SK-N-SH (cell line): ENCODE measurements at places on chromosomes 2 and 18.

DNA sequence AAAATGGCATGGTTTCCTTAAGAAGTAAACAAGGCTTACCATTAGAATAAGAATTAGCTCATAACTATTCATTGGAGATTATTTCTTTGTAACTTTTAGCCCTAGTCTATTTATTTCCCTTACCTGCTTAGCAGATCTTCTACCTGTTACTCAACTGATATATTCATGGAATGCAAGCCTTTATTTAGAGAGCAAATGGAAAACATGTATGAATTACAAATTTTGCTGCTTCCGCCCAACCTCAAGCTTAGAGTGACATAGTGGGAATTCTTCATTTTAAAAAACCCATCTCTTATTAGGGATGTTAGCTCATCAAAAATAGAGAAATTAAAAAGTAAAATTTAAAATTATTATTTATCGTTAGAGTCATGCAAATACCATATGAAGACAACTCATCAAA, 110.9 kb downstream of the STRN start:
- DNase-seq, result no peak

DNA sequence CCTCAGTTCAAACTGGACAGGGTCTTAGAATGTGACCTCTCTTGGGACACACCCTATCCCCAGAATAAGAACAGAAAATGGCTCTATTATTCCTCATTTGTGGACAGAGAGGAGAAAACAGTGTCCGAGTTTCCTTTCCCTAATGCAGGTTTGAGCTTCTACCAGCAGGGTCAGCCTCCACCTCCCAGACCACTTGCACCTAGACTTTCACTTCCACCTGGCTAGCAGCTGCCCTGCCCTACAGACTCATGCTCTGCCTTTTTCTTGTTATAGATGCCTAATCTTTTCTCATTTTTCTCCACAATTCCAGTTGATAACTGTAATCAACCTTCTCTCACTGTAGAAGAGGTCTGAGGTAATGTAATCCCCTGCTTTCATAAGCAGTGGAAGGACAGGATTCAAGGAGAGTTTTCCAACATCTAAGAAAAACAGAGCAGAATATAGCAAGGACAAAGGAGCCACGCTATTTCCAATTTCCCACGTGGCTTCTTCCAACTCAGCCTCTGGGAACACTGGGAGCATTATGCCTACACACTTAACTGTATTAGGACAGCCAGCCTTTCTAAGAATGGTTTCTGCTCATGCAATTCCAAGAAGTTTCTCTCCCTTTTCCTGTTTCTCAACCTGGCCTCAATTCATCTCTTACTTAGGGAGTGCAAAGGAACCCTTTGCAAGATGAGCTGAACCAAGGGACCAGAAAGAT, 239.8 kb downstream of the BCL11A start:
- no peak for DNase-seq

DNA sequence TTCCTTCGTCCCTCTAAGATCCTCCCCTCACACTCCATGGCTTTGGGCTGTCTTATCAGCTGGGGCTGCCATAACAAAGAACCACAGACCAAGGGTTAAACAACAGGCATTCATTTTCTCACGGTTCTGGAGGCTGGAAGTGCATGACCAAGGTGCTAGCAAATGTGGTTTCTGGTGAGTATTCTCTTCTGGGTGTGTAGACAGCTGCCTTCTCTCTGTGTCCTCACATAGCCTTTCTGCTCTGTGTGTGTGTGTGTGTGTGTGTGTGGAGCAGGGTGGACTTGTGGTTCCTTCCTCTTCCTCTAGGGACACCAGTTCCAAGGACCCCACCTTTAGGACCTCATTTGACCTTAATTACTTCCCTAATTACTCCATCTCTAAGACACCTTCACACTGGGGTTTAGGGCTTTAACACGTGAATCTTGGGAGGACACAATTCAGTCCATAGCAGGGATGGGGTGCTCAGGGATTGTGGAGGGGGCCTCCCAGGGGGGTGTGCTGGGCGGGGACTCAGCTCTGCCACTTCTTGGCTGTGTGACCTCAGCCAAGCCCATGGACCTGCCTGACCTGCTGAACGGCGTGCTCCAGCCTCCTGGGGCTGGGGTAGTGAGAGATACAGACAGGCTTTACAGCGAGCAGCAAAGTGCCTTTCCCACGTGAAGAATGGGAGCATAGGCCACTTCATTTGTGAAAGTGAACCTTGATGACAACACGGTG, 38.0 kb downstream of the ACKR3 start:
- peak; percentile 19 for DNase-seq

DNA sequence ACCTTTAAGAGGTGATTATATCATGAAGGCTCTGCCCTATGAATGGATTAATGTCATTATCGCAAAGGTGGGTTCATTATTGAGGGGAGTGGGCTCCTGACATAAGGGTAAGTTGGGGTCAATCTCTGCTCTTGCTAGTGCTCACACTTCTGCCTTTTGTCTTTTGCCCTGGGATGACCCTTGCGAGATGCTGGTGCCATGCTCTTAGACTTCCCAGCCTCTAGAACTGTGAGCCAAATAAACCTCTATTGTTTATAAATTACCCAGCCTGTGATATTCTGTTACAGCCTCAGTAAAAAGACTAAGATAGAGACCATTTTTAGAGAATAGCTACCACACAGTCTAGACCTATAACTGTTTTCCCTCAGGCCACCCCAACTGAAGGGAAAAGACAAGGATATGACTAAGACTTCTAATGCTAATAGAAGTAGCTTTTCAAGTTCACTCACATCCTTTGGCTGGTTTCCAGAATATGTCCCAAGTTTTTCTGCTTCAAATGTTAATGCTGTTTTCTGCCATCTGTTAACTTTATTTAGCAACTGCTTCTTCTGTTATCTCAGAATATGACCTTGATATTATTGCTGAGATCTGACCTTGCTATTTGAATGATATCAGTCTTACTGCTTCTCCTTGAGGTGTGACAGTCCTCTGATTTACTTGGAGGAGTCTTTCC, 65.1 kb upstream of the STAM2 start:
- DNase-seq, result no peak
